ENCODE measurements at places on chromosomes 1 and 21.

DNA sequence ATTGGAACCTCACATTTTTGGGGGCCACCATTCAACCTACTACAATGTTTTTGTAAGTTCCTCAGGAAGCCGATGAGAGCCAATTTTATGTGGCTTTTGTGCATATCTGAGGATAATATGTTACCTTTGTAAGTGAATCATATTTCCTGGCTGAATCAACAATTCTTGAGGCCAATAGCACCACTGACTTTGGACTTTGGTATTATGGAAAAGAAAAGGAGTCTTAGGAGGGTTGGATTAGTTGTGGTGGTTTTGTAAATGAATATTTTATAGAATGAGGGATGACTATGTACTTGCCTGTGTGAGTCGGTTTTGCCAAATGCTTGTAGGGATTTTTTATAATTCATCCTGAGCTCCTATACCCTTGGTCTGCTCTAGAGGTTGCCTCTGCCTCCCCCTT, 181.5 kb upstream of the HMGB4 start:
- no peak for DNase-seq

- DNase-seq = no peak
Observed at GRCh38 chr1:222104694-222105392, 363.0 kb upstream of the DUSP10 start.

DNA sequence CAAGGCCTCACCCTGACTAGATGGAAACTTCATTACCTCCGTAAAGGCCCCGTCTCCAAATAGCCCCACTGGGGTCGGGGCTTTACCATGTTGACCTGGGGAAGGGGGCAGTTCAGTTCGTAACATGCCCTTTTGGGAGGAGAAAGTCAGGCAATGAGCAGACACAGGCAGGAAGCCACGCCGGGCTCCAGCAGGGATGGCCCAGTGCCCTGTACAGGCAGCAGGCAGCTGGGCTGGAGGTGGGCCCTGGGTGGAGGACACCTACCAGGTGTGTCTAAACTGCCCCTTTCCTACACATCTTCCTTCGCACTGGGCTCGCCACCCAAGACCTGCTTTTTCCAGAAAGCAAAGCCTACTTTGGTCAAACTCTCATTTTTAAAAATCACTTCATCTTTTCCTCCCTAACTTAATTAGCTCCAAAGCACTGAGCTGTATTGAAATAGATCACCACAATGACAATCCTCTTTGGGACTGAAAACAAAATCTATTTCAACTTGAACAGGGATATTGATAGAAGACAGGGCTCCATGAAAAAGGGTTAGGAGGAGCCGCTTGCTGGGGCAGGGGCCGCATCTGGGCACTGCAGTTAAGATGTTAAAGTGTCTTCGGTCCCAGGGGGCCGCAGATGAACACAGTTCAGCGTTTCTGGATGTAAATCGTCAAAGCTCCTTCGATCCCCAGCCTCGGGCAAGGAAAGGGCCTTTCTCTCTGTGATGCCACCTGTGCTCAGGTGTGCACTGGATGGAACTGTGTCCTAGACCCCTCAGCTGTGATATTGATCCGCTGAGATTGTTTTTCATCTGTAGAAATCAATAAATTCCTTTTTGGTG, 104.6 kb downstream of the PDE9A start:
- DNase-seq = no peak

DNA sequence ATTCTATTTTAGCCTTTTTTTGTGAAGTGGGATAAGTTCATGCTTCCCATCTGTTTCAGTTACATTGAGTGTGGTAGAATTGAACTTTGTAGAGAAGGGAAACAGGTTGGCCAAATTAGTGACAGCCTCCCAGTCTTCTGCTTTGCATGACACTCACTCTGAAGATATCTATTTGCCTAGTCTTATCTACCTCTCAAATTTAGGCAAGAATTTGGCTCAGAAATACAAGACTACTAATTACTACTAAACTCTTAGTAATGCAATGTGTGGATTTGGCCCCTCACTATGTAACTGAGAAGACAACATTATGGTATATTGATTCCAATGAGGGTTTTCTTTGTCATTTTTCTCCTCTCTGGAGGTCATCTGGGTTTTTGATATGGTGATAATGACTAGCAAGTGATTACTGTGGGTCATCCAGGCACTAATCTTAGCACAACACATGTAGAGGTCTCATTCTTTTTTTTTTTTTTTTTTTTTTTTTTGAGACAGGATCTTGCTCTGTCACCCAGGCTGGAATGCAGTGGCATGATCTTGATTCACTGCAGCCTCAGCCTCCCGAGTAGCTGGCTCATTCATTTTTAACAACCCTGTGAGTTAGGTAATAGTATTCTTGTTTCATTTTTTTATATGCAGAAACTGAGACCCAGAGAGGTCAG, 6.3 kb downstream of the FAM20B start:
- DNase-seq = no peak

DNA sequence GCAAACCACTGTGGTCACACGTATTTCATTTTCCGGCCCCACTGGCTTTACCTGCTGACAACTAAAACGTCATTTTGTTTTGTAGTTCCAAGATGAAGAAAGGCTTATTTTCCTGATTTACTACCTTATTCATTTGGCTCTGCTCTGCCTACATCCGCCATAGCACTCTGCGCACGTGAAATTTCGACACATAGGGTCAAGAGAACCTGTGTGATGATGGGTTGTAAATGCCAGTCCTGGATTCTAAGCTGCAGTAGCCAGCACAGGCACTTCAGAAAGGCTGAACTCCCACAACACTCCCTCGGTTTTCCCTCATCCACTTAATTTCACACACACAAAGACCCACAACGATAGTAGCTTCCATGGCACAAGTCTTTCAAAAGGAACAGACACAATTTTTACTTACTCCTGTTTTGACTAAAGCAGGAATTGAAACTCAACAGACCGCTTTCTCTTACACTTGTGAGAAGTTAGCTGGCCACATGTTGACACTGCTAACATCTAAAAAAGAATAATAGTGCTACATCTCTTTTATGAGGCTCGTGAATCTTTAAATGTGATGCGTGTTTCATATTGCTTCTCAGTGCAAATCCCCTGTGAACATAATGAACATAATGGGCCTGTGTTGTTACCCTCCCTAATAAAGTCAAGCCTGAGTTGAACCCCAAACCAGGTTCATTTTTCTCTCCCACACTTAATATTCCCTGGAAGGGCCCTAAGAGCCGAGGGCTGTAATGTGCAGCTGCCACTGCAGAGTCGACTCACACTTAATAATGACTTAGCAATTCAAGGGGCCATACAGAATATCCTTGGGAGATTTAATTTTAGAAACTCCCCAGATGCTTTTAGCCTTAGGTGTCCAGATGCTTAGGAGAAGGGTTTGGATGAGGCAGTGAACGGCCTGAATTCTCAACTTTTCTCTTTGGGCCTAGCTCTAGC, 1.5 kb upstream of the RUNX1 start:
- DNase-seq = peak; percentile 68
